Cortex of kidney (tissue), 1 donor: ENCODE measurements at places on chromosomes 12 and 14.

DNA sequence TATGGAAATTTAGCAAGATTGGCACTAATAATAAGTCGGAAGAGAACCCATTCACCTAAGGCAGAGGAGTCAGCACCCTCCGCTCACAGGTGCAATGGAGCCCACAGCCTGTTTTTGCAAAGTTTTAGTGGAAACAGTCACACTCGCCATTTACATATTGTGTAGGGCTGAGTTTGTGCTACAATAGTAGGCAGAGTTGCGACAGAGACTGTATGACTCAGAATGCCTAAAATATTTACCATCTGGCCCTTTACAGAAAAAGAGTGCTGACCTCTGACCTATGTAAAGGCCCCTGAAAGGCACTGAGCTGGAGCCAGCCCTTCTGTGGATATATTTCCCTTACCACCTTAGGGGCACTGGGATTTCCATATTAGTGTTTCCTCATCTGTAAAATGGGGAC is 79.0 kb downstream of the PRIMA1 start:
- no peak for DNase-seq

- DNase-seq = no peak
These were observed 42.9 kb downstream of the HRK start for GRCh38 chr12:116838365-116838764.

DNA sequence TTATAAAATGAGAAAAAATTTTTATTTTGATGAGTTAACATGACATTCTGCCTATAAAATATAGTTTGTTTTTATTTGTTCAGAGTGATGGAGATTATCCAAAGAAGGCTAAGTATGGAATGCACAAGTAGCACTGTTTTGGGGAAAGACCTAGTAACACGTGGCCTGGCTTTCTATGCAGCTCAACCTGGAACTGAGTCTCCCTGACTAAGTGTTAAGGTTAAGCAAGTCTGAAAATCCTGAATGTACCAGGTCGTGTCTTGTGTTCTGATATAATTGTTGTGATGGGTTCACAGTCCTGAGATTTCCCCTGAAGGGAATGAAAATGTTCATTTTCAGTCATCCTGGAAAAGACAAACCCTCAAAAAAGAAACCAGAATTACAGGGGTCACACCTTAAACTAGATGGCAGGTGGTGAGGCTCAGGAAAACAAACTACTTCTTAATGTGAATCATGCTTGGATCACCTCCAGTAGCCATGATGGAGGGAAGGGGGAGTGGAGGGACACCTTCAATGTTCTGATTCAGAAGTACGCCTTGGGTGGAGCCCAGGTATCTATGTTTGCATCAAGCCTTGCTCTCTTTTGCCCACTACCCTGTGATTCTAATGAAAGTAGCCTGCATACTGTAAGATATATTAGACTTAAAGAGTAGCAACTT is 236.8 kb downstream of the ALX1 start:
- no peak for DNase-seq

DNA sequence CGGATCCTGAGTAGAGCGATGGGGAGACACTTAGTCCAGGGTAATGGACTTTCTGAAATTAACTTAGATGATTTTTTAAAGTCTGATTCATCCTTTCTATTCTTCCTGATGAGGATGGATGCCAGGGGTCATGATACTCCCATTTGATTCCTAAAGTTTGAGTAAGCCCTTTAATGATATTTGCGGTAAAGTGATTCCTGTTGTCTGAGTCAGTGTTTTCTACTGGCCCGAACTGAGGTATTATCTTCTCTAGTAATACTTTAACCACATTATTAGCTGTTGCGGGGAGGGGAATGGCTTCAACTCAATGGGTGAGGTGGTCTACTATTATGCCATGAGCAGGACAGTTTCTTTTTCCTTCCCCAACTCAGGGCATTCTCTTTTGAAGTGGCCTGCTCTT is 111.6 kb downstream of the RIN3 start:
- no peak for DNase-seq

- no peak for DNase-seq
These were observed 86.7 kb downstream of the CALM1 start for GRCh38 chr14:90483571-90483974.

DNA sequence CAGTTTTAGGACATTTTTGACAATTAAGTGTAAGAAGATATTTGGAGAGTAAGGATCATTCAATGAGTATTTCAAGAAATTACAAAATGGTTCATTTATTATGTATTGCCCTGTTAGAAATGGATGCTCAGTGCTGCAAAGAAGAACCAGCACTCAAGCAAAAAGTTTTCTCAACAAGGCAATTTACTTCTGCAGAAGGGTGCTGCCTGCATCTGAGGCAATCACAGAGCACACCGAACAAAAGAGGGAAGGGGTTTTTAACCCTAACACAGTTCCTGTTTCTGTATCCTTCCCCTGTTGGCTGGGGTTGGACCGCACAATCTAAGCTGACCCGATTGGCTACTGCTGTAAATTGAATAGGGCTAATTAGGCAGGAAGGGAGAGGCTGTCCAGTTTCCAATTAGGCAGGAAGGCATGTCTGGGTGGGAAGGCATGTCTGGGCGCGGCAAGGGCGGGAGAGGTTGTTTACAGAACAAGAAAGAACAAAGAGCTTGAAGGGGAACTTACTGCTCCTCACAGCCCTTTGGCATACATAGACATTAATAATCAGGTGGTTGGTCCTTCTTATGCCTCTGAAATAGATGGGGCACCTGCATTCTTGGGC is 41.4 kb downstream of the SPTSSA start:
- DNase-seq = no peak

GRCh38 chr14:49008363-49008762 is 577.8 kb downstream of the RPS29 start:
- DNase-seq = no peak

GRCh38 chr12:62660756-62661155 is 194.1 kb downstream of the MON2 start:
- no peak for DNase-seq

DNA sequence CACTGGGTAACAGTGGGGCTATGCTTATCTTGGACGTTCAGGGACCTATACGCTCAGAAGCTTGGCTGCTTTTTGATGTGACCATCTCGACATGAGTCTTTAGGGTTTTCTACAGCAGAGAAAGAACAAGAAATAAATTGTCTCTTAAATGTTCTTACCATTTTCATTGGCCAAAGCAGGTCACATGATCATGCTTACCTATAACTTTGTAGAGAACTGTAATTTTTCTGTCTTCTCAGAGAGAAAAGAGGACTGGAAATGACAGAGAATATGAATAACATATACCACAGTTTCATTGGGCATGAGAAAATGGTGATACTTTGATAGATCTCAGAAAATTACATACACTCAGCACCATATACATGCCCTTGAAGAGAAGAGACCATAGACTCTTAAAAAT is 390.9 kb downstream of the NRXN3 start:
- DNase-seq = no peak

GRCh38 chr12:6093764-6094163 is 30.7 kb downstream of the VWF start:
- DNase-seq = no peak

DNA sequence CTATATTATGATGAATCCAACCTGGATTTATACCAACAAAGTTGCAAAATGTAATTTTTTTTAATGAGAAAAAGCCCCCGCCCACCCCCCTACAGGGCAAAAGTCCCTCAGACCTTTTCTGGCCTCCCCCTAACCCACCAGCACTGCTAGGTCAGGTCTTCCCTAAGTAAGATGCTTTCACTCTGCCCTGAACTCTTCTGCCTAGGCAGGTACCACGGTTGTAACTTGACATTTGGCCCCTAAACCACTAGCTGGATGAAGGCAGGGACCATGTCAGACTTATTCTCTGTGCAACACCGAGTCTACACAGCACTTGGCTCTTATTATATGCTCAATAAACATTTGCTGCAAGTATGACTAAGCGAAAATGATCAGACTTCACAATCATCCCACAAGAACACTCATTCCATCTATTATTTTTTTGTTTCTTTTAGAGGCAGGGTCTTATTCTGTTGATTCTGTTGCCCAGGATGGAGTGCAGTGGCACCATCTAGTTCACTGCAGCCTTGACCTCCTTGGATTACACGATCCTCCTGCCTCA is 63.2 kb downstream of the SPRING1 start:
- DNase-seq = no peak

DNA sequence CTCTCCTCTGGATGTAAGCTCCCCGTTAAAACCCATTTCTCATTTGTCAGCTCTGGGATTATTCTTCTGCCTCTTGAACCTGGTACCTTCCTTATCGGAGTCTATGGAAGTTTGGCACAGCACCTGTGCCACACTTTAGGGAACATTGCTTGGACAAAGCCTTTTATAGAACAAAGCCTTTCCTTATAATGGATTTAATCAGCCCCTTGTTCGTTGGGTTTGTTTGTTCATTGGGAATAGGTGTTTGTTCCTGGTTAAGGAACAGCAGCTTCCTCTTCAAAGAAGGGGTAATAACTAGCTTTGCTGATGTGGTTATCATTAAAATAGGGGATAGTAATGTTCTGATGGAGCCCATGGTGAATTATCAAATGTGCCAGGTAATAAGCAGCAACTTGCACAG is 70.4 kb downstream of the NRXN3 start:
- no peak for DNase-seq

DNA sequence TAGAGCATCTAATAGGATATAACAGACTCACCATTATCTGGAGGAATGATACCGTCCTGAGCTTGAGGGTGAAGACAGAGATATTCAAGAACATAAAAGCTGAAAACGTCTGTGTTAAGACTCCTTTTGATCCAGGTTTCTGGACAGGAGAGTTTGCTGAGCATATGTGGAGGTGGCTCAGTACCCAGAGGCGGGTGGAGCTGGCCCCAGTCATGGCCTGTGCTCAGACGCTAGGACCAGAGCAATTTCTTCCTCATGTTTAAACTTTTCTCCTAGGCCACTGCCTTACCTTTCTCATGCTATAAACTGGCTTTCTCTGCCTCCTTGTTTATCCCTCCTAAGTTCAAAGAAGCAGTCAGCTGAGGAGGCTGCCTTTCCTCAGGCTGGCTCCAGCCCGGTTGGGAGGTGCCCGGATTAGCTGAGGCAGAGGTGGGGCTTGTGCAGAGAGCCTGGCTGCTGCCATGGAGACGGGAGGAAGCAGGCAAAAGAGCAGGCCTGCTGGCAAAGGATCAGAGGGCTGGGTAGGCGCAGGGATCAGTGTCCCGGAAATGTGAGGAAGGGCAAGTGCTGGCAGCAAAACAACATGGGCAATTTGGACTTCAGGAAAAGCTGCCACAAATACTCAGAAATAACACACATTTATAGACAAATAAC is 13.7 kb downstream of the COA8 start:
- DNase-seq = no peak

GRCh38 chr12:62686938-62687337 is 220.3 kb downstream of the MON2 start:
- DNase-seq = no peak

- DNase-seq = no peak
These were observed 822.3 kb downstream of the LRFN5 start for GRCh38 chr14:42428996-42429395.

DNA sequence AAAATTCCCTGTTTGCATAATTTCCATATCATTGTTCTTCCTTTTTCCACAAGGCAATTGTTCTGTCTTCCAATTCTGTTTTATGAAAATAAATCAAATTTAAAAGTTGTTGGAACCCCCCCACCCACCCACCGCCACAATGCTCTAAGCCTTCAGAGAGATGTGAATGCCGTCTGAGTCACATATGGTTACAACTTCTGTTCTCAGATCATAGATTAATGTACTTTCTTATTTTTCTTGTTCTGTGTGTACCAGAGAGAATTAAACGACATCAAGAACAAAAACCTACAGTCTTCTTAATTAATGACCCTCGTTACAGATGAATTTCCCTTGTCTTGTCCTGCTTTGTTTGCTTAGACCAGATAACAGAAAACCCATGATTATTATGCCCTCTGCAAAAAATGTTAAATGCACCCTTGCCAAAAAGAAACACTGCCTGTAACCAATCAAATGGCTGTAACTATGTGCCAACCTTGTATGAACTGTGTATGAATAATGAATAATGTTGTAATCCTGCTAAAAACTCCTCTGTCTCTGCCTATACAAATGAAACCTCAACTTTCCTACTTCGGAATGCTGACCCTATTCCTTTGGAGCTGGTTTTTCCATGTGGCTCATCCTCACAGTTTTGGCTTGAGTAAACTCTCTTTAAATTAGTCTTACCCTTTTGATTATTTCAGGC is 14.0 kb downstream of the OR6S1 start:
- DNase-seq = no peak

GRCh38 chr14:55581342-55581771 is 1.4 kb downstream of the KTN1 start:
- no peak for DNase-seq

- DNase-seq = no peak
These were observed 1.5 kb upstream of the KCNH3 start for GRCh38 chr12:49537231-49537751.
